ENCODE measurements at places on chromosomes 13 and 19.

DNA sequence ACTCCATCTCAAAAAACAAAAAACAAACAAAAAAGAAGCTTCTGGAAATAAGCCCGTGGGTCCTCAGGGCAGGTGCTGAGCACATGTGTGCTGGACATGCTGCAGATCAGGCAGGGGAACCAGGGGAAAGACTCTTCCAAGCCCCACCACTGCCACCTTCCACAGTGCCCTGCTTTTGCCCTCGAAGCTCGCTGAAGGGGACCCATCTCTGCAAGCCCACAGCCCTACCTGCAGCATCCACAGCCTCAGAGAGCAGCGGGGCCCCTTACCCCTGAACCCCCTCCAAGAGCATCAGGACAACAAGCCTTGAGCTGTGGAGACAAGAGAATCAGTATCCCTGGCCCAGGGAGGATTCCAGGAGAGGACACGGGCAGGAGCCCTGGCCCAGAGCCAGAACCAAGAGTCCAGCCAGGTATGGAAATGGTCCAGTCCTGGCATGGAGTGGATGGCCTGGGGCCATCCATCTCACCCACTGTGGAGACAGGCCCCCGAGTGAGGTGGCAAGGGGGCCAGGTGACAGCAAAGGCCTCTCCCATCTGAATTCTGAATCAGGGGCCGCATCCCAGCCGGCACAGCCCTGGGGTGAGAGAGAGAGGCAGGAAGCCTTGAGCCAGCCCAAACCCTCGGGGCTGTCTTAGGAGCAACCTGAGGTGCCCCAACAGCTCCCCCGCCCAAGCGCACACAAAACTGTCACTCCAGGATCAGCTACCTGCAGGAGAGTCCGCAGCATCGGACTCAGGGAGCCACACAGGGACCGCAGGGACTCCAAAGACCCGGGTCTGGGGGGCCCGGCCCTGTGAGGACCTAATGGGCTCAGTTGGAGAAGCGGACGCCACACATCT is 51.8 kb upstream of the TPM4 start:
- DNase-seq = no peak

DNA sequence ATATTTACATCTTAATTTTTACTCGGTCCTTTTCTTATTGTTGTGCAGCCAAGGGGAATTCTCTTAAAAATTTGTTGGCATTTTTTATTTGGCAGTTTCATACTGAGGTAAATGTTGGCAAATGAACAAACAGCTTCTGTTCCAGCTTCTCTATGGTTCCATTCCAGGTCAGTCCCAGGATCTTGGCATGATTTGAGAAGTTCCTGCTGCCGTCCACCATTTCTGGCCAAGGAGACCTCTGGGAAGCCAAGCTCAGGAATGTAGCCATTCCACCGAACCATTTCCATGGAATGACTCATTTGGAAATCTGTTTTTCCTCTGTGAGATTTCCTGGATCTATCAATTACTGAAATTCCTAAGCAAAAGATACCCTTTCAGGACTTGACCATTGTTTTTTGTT is 43.9 kb downstream of the SLC10A2 start:
- no peak for DNase-seq

GRCh38 chr19:1428738-1429391 is 9.3 kb upstream of the RPS15 start:
- DNase-seq = no peak

- DNase-seq = no peak
Observed at GRCh38 chr19:16899566-16900075, 10.8 kb downstream of the F2RL3 start.

- DNase-seq = no peak
Observed at GRCh38 chr13:31227063-31227462, 27.3 kb downstream of the B3GLCT start.

- no peak for DNase-seq
Observed at GRCh38 chr19:55377356-55378131, 918 bp downstream of the TMEM190 start.

DNA sequence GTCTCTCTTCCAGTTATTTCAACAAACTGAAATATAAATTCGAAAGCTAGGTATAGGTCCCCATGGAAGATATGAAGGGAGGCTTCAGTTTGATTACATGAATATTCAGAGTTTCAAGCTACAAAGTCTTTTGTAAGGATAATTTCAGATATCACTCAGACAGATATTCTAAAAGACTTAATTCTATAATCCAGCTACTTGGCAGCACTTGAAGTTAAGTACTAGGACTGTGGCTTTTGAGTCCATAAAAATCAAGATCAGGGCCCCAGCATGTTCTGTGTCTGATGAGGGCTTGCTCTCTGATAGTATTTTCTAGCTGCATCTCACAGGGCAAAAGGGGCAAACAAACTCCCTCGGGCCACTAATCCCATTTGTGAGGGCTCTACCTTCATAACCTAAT is 160.6 kb upstream of the IRS2 start:
- no peak for DNase-seq

Data from AG09309 (cell line).